ENCODE measurements at places on chromosomes 2 and 18. TPM values are rescaled to one million over a fixed set of nuclear protein-coding genes. Genes with fewer than 3 reads are reported as not detected.

- DNase-seq = no peak
These were observed 23.4 kb upstream of the CHRNA1 start for GRCh38 chr2:174787487-174788205.

DNA sequence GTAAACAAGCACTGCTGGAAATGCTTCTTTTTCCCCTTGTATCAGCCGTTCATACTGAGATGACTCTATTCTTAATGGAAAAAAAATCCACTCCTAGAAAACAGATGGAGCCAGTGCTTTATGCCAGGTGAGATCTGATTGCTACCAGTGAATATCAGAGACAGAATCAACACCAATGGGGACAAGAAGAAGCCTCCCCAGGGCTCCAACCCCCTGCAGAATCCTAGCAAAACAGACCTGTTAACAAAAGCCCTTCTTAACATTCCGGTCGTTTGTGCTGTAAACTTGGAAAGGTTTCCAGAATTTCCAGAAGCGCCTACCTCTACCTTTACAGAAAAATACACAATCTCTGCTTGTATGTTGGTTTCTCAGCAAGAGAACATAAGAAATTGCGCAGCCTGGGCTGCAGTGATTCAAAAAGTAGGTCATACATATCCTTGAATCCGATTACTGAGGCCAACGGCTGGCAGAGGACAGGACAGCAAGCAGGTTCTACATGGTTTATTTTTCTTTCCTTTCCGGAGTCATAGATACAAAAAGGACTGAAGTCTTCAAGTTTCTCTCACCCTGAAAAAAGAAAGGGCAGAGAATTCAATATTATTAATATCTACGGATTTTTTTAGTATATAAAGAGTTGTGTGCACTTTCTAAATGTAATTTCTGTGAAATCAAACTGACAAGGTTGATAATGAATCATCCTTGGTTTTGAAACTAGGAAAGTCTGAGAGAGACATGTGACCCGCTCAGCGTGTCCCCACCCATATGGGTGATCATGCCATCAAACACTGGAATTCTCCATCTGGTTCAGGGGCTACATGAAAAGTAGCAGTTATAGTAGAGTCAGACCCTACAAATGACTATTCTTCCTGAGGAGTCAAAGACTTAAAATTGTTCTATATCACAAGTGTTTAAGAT lies 266.7 kb upstream of the MGAT5 start:
- no peak for DNase-seq

DNA sequence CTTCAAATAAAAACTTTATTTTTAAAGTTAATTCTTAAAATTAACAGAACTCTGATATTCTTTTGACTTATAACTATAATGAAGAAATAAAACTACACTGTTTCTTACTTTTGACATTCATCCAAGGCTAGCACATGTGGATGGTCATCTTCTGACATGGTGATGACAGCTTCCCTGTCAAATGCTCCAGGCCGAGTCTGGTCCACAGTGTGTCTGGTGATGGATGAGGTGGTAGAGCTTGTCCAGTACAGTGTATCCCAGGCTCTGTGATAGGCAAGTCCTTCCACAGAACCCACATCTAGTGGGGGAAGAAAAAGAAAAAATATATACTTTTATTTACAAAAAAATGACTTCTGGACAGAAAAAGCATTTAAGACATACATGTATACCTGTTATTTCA lies 1529.5 kb downstream of the LRP1B start:
- no peak for DNase-seq

- no peak for DNase-seq
These were observed 189.6 kb upstream of the SIX3 start for GRCh38 chr2:44751754-44752479.

DNA sequence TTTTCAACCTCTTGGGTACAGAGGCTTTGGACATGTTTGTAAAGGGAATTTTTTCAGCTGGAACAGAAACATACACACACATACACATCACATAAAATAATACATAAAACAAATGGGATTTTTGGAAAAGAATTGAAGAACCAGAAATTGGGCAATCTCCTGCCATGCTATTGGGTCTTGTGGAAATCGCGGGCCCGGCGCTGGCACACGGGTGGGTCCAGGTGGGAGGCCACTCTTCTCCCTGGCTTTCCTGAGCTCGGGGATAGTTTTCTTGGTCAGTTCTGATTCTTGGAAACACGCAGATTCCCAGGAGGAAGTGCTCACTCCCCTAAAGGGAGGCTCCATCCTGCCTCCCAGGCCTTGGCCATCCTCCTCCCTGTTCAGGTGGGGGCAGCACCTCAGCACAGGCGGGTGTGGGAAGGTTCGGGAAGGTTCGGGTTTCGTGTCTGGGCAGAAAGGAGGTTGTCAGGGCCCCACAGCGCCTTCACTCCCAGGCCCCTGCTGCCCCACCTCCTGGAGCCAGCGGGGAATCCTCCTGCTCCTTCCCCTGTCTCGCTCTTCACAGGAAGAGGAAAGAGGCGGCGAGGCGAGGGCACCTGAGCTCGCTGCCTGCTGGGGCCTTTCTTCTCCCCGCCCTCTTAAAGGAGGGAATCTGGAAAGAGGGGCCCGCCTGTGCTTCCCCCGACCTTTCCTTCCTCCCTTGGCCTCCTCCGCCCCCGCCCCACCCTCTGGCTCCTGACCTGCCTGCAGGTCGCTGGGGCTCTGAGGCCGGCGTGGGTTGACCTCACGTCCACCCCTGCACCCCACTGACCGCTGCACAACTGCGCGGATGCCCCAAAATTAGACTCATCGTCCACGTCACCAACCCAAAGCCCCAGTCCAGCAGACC lies 97.8 kb upstream of the PXDN start:
- no peak for DNase-seq

The DSG3 gene
- 17.1 TPM for total RNA-seq

GRCh38 chr2:214807653-214808052 lies 1.8 kb downstream of the BARD1 start:
- DNase-seq = peak; percentile 36

DNA sequence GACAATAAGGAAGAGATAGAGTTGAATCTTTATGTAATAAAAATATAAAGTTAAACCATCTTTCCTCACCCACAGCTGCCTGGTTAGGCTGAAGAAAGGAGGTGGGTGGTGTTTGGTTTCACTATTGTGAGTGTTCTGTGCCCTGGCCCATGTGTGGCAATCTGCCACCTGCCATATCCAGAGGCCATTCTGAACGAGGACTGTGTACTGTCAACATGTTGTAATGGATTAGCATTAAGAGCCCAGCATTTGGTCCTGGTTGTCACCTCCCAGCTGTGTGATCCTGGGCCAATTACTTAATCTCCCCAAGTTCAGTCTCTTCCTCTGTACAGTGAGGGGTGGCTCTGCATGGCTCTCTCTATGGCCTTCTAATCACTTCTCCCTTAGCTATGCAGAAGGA lies 118.2 kb upstream of the SEC11C start:
- no peak for DNase-seq

The MATN3 gene
- total RNA-seq = 0.05 TPM

The COMMD1 gene
- 39.9 TPM for total RNA-seq

The USP14 gene
- 14.6 TPM for total RNA-seq

GRCh38 chr2:201880579-201880978 lies 74.2 kb downstream of the CDK15 start:
- DNase-seq = no peak

The PCGF1 gene
- 14.1 TPM for total RNA-seq

The SCN7A gene
- total RNA-seq = 10.2 TPM

DNA sequence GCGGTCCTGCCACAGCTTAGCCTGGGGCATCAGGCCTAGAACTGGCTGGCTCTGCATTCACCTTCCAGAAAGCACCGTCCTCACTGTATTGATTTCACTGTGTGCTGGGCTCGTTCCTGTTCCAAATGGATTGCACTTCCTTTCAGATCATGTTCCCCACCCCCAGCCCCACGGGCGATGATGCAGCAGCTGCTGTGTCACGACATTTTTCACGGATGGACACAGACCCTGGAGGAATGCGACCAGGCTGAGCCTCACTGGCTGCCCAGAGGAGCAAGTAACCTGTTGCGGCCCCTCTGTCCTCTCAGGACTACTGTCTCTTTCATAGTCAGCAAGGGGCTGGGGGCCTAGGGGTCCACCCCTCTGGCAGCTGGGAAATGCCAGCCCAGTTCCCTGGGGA lies 50.3 kb downstream of the CAPN13 start:
- DNase-seq = no peak

The ANKRD29 gene
- total RNA-seq = 3.4 TPM

- DNase-seq = no peak
These were observed 6.4 kb downstream of the IL1RL1 start for GRCh38 chr2:102317715-102318114.

DNA sequence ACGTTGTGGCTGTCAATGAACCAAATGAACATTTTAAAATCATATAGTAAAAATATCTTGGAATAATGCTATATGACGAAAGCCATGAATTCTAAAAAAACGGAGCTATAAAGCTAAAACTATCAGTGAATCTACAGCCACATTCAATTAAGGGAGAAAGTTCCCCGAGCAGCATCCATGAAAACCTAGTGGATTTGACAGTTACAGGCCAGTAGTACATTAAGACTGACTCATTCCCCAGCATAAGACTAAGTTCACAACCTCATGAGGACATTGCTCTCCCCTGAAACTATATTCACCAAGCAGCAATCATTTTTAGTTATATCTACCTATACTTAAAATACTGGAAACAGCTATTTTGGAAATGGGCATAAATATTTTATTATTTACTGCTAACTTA lies 36.6 kb downstream of the KIDINS220 start:
- no peak for DNase-seq

The MROH2A gene
- total RNA-seq = 0.71 TPM

The NYAP2 gene
- 0.05 TPM for total RNA-seq

The ZFAND2B gene
- total RNA-seq = 57.8 TPM

- peak; percentile 68 for DNase-seq
These were observed 18.2 kb upstream of the TMEM247 start for GRCh38 chr2:46461011-46461674.

DNA sequence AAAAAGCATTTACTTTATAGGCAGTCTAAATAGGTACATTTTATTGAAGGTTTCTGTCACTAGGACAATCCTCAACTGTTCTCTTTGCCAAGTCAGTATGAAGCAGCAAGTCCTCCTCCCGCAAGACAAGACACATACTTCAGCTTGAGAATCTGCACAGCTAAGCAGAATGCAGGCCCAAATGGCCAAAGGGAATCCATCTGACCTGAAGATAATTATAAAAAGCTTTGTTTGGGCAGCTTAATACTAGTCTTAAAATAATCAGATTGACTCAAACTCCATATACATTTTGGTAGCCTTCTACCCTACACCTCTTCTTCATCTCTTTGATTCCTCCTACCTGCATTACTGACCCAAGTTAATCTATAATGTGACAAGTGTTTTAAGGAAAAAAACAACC lies 1.8 kb downstream of the LANCL1 start:
- no peak for DNase-seq

DNA sequence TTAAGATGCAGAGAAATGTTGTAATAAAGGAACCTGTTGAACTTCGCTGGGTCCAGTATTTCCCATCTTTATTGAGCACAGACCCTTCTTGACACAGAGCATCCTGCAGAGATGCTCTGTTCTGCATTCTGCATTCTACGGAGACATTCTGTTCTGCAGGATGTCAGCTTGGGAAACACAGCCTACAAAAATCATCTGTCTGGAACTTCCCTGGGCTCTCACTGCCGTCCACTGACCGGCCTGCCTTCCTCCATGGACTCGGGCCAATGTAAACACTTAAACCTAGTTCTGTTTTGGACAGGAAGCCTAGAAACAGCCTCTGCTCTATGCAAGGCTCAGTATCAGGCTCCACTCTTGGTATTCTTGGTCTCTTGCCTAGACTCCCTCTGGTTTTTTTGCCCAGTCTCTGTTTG lies 90.0 kb upstream of the PPP1CB start:
- DNase-seq = no peak

The SNORC gene
- total RNA-seq = 1.4 TPM

The PCARE gene
- total RNA-seq = 0.09 TPM

DNA sequence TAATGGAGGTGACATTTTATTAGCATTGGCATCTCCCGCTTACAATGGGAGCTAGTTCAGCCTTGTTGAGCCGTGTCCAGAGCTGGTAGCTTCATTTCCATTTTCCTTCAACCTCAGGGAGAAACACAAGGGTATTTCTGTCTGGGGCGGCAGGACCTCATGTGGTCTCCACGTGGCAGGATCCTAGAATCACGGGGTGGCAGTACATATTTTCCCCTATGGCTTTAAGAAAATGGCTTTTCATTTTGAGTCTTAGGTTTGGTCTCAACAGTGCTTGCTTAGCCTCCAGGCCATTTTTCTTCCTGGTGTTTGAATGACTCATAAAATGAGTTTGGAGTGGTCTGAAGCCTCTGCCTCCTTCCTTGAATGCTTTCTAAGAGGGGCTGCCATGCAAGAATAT lies 20.3 kb downstream of the CABLES1 start:
- no peak for DNase-seq

The SGO2 gene
- 19.7 TPM for total RNA-seq

DNA sequence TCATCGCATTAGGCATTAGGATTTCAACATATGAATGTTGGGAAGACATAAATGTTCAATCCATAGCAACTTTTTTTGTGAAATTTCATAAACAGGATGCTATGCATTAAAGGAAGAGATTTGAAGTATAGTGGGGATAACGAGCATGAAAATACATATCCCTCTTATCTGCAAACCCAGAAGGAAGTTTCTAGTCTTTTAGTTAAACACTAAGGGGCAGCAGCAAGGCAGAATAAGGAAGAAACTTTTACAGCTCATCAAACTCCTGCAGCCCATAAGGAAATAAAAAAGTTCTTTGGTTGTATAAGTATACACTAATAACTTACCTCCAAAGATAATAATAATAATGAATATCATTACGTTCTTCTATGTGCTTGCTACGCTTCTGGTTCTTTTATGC lies 81.5 kb downstream of the CD226 start:
- no peak for DNase-seq

The CEP76 gene
- 14.4 TPM for total RNA-seq

DNA sequence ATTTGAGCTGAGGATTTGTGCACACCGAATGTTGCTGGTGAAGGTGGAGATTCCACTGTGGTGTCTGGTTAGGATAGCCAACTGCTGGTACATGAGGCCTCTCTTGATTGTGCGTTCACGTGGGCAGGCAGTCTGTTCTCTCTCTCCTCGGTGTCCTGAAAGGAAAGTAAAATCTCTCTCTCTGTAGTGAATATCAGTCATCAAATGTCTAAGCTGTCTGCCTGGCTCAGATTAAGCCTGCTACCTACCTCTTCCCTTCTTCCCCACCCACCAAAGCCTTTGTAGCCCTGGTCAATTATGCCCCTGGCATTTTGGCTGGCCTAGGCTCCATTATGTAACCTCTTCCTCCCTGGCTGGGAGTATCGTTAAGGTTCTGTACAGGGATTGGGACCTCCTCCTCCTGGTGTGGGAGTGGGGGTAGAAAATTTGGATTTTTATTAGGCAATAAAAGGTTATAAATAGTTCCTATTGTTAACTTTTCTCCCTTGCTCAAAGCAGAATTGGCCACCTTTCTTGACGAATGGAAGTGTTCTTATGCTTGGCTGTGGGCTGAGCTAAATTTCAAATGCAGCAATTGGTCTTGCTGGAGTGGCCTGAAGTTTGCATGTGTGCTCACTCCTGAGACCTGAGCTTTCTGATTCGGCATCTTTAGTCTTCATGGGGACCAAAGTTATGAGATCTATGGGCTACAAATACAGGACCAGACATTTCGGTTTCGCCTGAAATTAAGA lies 148.8 kb downstream of the WDSUB1 start:
- DNase-seq = no peak

All from thymus (tissue), 14 donors.